PC-9 (cell line): ENCODE measurements at places on chromosomes 2 and 18. TPM values are rescaled to one million over a fixed set of nuclear protein-coding genes. Genes with fewer than 3 reads are reported as not detected.

SLC4A5 gene
- 1.2 TPM in 1 of 2 replicates, not detected in the other for total RNA-seq

TTC32 gene
- 27.9 and 36.2 TPM in 2 replicates for total RNA-seq

MPV17 gene
- total RNA-seq: 42.2 and 47.5 TPM in 2 replicates

NR4A2 gene
- total RNA-seq: 2.3 and 3.0 TPM in 2 replicates

IL18R1 gene
- total RNA-seq: 1.9 and 3.4 TPM in 2 replicates

TRIB2 gene
- 18.9 and 20.2 TPM in 2 replicates for total RNA-seq

GALNT5 gene
- 1.3 and 1.9 TPM in 2 replicates for total RNA-seq

MRO gene
- total RNA-seq: not detected in 2 replicates

RTP5 gene
- total RNA-seq: not detected in 2 replicates

STPG4 gene
- total RNA-seq: 6.5 and 8.7 TPM in 2 replicates

C2orf78 gene
- total RNA-seq: not detected in 2 replicates

FLACC1 gene
- 0.75 and 0.87 TPM in 2 replicates for total RNA-seq

ZNF514 gene
- 21.7 and 27.8 TPM in 2 replicates for total RNA-seq

ESCO1 gene
- 10.8 and 11.3 TPM in 2 replicates for total RNA-seq

CCDC121 gene
- total RNA-seq: 1.9 and 2.9 TPM in 2 replicates

PKDCC gene
- total RNA-seq: 3.9 and 5.5 TPM in 2 replicates

GPR45 gene
- total RNA-seq: not detected in 2 replicates

ASB18 gene
- total RNA-seq: 0.46 TPM in 1 of 2 replicates, not detected in the other

KLHL41 gene
- not detected in 2 replicates for total RNA-seq

VIT gene
- total RNA-seq: not detected in 2 replicates

VRK2 gene
- total RNA-seq: 32.7 and 42.8 TPM in 2 replicates

TUBA3D gene
- not detected in 2 replicates for total RNA-seq

CNTNAP5 gene
- not detected in 2 replicates for total RNA-seq

ACTR2 gene
- total RNA-seq: 170 and 246 TPM in 2 replicates

PDCL3 gene
- 22.7 and 23.5 TPM in 2 replicates for total RNA-seq

ATP9B gene
- total RNA-seq: 8.6 and 13.0 TPM in 2 replicates

ERFE gene
- 9.7 and 18.3 TPM in 2 replicates for total RNA-seq

RBM45 gene
- 8.7 and 12.6 TPM in 2 replicates for total RNA-seq

CTAGE1 gene
- total RNA-seq: not detected in 2 replicates

ABCB11 gene
- total RNA-seq: not detected in 2 replicates

TRABD2A gene
- total RNA-seq: 0.88 and 2.2 TPM in 2 replicates

CFAP221 gene
- not detected in 2 replicates for total RNA-seq

FZD7 gene
- 26.8 and 30.9 TPM in 2 replicates for total RNA-seq

STARD6 gene
- not detected in 2 replicates for total RNA-seq

ACVR1C gene
- total RNA-seq: 0.04 and 0.30 TPM in 2 replicates

LIPG gene
- total RNA-seq: 22.7 and 30.9 TPM in 2 replicates

DNAJC5G gene
- not detected in 2 replicates for total RNA-seq

FBXO48 gene
- 1.2 and 1.6 TPM in 2 replicates for total RNA-seq

GPR35 gene
- 1.1 and 2.5 TPM in 2 replicates for total RNA-seq

OR6B2 gene
- not detected in 2 replicates for total RNA-seq

SLC4A3 gene
- total RNA-seq: 7.3 and 9.0 TPM in 2 replicates

PSD4 gene
- 29.6 and 38.7 TPM in 2 replicates for total RNA-seq

FEZ2 gene
- total RNA-seq: 33.9 and 36.1 TPM in 2 replicates

C18orf32 gene
- 11.3 and 19.2 TPM in 2 replicates for total RNA-seq

ITGB6 gene
- total RNA-seq: 24.3 and 30.6 TPM in 2 replicates

SP140 gene
- 0.58 and 0.83 TPM in 2 replicates for total RNA-seq

ATG9A gene
- total RNA-seq: 56.0 and 64.5 TPM in 2 replicates

ADCYAP1 gene
- not detected in 2 replicates for total RNA-seq

CD207 gene
- not detected in 2 replicates for total RNA-seq

C1GALT1C1L gene
- total RNA-seq: 3.7 and 4.6 TPM in 2 replicates

DNER gene
- total RNA-seq: 0.28 and 0.58 TPM in 2 replicates

PSMA8 gene
- total RNA-seq: not detected in 2 replicates
